ENCODE measurements at places on chromosomes 2 and 18.

GRCh38 chr2:2843969-2844548 is 513.0 kb upstream of the MYT1L start:
- DNase-seq: no peak

GRCh38 chr2:8217468-8218030 is 464.3 kb upstream of the ID2 start:
- DNase-seq: peak; percentile 38

DNA sequence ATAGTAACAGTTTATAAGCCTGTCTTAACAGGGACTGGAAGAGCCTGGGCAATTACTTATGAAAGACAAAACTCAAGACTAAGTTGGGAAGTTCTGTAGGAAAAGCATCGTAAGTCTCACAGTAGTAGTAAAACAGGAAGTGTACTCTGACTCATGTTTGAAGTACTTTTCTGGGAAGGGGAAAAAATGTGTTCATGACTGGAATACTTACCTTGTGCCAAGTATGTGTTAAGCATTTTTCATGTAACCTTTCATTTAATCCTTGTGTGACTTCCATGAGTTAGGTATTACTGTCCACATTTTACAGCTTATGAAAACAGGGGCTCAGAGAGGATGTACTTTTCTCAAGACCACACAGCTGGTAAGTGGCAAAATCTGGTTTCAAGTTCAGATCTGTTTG is 13.7 kb upstream of the SKOR2 start:
- no peak for DNase-seq

DNA sequence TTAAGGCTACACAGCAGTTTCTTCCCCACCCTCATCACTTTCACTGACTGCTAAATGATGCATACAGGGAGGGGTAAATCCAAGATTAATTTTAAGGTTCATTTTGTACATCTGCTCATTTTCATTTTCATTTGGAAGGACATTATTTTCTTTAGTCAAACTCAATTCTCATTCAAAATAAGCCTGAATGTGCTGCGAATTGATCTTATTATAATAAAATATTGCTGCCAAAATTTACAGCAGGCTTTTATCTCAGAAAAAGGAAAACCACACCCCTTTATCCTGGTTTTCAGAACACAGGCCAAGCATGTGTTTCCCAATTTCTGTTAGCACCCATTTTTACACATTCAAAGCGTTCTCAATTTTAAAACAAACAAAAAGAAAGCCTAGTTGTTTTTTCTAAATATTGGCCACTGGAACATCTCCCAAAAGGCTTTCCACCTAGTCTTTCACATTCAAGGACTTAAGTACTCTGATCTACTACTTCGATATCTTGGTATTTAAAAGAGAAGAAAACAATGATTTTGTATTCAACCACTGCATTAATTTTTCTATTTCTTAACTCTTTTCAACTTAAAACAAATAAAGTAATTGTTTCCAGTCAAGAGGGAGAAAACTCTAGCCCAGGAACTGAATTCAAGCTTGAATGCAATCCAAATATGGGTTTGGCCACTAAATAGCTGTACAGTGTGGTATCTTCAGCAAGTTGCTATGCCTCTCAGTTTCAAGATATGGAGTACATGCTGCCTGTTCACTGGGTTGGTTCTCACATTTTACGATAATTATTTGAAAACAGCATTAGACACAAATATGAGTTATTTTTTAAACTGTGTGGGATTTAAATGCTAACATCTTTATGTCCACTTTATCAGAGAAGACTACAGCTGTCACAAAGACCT is 52.5 kb downstream of the CDH2 start:
- no peak for DNase-seq

GRCh38 chr18:74388227-74388626 is 68.9 kb downstream of the DIPK1C start:
- no peak for DNase-seq

- no peak for DNase-seq
Measured at GRCh38 chr2:11260979-11261378, 83.5 kb downstream of the ROCK2 start.
